Activated CD4-positive, alpha-beta T cell treated with anti-CD3 and anti-CD28 coated beads, Interleukin-2, amount 50 U/mL, for 1 hour (primary cell): ENCODE measurements at places on chromosomes 7 and 10.

DNA sequence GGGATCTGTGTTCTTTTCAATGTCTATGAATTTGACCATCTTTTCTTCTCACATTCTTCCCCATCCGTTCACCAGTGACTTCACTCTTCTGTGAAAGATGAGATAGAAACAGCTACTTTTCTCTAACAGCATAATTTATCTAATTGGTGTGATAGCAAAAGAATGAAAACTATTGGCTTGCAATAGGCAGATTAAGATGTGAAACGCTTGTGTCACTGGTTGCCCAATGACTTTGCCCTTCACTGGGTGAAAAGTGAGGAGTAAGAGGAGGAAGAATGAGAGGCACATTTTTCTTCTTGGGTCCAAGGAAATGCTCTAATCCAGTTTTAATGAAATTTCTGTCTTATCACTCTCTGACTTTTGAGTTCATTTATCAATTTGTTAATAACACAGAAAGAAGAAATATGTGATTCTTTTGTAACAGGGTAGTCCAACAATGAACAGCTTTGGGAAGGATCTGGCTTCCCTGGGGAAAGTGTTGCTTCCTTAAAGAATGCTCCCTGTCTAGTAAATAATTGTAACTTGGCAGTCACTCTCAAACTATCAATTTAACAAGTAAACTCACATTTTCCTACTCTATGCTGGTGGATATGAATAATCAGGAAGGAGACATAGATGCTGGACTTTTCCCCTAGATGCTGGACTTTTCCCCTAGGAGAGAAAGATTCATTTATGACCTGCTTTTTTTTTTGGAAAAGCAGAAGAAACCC lies 35.1 kb downstream of the BET1 start:
- no peak for DNase-seq

DNA sequence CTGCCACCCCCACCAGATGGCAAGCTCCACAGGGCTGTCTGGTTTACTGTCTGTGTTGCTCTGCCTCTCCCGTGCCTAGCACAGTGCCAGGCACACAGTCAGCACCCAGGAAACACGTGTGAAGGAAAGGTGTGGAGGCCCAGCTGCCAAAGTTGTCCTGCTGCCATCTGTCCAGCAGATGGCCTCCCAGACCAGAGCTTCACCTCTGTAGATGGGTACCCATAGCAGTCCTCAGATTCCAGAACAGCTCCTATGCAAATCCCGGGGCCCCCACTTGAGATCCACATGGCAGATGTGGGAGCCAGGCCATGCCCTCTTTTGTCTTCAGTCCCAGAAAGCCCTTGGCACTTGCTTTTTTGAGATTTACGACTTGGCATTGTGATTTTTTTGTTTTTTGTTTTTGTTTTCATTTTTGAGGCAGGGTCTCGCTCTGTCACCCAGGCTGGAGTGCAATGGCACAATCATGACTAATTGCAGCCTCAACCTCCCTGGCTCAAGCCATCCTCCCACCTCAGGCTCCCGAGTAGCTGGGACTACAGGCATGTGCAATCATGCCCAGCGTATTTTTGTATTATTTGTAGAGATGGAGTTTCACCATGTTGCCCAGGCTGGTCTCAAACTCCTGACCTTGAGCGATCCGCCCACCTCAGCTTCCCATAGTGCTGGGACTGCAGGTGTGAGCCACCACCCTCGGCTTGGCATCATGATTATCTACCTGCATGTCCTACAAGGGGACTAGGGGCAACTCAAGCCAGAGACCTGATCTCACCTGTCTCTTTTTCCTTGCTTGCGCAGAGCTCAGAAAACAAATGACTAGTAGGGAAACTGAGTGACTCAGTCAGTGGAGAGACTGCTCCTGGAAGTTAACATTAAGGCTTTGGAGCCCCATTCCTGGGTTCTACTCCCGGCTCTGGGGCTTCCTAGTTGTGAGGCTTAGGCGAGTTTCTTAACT lies 16.9 kb upstream of the PALD1 start:
- DNase-seq, result peak; percentile 43

DNA sequence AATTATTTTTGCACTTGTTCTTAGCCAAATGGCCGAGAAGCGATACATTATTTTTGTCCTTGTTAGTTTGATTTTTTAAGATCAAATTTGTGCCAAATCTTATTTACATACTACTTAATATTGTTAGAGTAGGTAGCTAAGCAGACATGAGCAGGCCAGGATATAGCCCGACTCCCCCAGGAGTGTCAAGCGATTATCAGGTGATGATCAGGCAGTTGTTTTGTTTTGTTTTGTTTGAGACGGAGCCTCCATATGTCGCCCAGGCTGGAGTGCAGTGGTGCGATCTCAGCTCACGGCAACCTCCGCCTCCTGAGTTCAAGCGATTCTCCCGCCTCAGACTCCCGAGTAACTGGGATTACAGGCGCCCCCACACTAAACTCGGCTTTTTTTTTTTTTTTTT lies 71.1 kb downstream of the LYZL2 start:
- no peak for DNase-seq

GRCh38 chr7:124930655-124931597 lies 1.3 kb upstream of the POT1 start:
- no peak for DNase-seq

- DNase-seq, result no peak
These were observed 42.2 kb upstream of the FZD9 start for GRCh38 chr7:73391396-73391795.

GRCh38 chr10:129728246-129728820 lies 235.7 kb downstream of the EBF3 start:
- no peak for DNase-seq

DNA sequence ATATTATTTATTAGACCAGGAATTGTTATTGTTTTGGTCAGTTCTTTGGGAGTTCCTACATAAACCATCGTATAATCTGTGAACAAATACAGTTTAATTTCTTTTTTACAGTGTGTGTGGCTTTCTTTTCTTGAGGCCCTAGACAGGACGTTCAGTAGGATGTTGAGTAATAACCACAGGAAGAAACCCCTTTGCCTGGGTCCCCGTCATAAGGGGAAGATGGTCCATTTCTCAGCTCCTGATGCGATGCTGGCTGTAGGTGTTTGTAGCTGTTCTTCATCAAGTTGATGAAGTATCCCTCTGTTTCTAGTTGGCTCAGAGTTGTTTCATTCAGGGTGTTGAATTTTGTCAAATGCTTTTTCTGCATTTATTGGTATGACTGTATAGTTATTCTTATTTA lies 219.7 kb upstream of the ADARB2 start:
- DNase-seq, result no peak

DNA sequence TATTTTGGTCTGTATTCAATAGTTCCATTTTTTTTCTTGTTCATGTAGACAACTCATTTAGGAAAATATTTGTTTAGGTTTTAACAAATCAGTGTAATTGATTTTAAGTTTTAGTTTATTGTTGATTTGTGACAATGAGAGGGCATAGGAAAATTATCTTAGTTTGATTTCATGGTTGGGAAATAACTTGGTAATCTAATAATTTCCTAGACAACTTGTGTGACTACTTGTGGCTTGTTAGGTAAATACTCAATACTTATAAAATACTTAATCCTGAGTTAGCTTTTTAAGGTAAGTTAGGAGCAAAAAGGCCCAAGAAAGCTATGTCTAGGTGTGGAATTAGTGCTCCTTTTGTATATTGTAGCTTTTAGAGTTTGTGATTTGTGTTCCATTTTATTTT lies 65.4 kb downstream of the ZNRF2 start:
- no peak for DNase-seq

- DNase-seq, result no peak
These were observed 50.2 kb downstream of the LAMB4 start for GRCh38 chr7:108079648-108080591.
